ENCODE measurements at places on chromosomes 7 and 10.

- DNase-seq, result peak; percentile 96
These were observed 108.1 kb upstream of the FAM133B start for GRCh38 chr7:92698237-92698841.

DNA sequence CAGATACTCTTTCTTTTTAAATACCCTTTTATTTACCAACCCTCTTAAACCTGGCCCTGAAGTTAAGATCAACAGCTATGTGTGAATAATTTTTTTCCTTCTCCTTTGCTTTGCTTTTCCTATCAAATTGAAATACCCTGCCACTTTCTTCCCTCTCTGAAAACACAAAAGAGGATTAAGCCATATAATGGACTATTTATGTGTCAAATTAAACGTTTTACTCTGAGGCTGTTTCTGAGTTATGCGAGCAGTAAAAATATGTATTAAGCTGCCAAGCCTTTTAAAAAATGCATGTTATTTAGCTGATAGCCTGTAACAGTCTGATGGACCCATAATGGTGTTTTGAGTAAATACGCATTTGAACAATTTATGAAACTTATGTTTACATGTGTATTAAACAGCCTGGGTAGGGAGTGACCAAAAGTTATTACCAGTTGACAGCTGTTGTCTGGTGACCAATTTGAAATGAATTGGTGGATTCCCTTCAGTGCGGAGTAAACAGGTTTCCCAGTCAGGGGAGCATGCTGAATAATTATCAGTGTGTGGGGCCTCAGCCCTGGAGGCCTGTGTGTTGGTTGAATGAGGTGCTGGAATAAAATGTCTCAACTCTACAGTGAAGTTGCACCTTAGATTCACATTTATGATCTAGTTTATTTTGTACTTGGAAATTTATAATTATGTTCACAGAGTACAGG lies 89.6 kb downstream of the AUTS2 start:
- DNase-seq, result no peak

DNA sequence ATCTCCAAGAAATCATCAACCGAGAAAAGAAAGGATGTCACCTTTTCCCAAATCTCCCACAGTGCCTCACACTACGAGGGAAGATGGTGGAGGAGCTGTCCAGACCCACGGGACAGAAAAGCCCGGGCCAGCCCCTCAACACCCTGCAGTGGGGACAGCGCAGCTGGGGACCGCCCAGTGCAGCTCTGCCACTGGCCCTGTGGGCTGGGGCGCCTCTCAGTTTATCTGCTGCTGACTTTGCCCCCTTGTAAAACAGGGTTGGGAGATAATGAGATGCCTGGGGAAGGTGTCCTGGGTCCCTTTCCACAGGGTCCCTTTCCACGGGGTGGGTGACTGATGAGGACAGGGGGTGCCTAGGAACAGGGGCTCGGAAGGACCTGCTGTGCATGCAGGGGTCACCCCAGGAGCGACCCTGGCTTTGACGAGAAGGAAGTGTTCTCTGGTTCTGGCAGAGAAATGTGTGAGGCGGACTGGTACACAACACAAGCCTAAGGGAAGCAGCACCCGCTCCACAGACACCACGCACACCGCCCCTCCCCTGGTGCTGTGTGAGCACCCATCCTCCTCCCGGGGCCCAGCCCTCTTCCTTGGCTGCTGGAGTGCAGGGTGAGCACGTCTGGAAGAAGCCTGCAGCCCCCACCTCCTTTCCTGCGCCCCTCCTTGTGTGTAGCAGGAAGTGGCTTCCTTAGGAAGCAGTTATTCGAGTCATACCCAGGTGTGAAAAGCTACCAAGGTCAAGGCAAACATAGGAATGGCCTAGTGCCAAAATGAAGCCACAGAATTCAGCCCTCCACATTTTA lies 339.9 kb downstream of the DNAJB6 start:
- no peak for DNase-seq

DNA sequence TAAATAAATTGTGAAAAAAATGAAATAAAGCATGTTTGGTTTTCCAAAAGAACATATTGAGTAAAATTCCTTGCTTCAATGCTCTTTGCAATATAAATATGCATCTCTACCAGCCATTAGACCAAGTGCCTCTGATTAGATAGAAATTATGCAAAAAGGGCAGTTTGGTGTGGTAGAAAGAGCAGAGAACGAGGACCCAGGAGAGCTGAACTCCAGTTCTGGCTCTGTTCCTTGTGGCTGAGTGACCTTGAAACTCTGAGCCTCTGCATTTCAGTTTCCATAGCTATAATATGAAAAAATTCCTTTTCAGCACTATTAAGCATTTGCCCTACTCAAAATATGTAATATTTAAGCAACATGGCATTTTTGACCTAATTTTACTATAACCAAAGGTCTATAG lies 36.5 kb downstream of the COL1A2 start:
- peak; percentile 53 for DNase-seq

DNA sequence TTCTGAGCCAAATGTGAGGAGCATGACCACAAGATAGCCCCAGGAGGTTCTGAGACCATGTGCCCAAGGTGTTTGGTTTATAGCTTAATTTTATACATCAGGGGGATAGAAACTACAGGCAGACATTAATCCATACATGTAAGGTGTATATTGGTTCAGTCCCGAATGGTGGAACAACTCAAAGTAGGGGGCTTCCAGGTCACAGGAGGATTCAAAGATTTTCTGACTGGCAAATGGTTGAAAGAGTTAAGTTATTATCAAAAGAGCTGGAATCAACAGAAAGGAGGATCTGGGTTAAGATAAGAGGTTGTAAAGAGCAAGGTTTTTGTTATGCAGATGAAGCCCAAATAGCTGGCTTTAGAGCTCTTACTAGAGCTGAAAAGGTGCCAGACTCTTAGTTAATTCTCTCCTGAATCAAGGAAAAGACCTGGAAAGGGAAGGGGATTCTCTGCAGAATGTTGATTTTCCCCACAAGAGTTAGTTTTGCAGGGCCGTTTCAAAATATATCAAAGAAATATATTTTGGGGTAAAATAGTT lies 640.0 kb downstream of the IPMK start:
- no peak for DNase-seq

- no peak for DNase-seq
These were observed 11.1 kb upstream of the ACSL5 start for GRCh38 chr10:112362833-112363232.

GRCh38 chr10:122514045-122514840 lies 46.3 kb upstream of the DMBT1 start:
- no peak for DNase-seq

GRCh38 chr7:65448816-65449504 lies 75.3 kb downstream of the ZNF92 start:
- DNase-seq, result peak; percentile 85

DNA sequence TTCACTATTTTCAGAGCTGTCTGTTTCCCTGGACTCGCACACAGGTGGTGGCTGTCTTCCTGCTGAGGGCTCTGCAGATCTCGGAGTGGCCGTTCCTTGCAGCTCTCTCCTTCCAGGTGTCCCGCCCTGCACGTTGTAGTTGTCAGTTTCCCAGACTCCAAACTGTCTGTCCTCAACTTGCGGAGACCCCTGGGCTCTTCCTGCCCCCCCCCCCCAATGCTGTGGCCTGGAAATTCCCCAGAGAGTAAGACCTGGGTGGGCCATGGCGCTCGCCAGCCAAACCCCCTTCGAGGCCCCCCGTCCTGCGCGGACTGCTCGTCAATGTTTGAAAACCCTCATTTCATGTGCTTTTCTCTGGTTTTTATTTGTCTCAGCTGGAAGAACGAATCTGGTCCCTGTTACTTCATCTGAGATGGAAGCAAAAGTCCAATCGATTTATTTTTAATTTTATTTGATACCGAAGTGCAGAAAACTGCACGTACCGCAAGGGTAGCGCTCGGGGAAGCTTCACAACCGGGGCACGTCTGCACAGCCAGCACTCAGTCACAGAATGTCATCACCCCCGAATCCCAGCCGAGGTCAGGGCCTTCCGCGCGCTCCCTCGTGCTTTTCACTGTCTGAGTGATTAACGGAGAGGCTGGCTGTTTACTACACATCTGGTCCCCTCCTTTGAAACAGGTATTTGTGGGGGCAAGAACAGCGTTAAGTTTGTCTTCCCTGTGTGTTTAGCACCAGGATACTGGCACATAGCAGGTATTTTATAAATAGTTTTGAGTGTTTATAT lies 46.4 kb upstream of the NKX6-2 start:
- no peak for DNase-seq

GRCh38 chr10:51266496-51266895 lies 192.2 kb downstream of the PRKG1 start:
- peak; percentile 35 for DNase-seq

GRCh38 chr10:86450806-86451603 lies 70.6 kb downstream of the WAPL start:
- DNase-seq, result no peak

Data from fibroblast of skin of abdomen (primary cell).